ENCODE measurements at places on chromosomes 2 and 18. TPM values are rescaled to one million over a fixed set of nuclear protein-coding genes. Genes with fewer than 3 reads are reported as not detected.

Gene CMPK2
- total RNA-seq: 4.5 TPM

Gene EMX1
- not detected for total RNA-seq

Gene CCDC102B
- 27.5 TPM for total RNA-seq

Gene SLC23A3
- total RNA-seq: not detected

Gene VIT
- total RNA-seq: 55.2 TPM

Gene CIDEA
- 18.8 TPM for total RNA-seq

Gene C2orf78
- total RNA-seq: not detected

Gene GALNT3
- total RNA-seq: 1.2 TPM

Gene MC5R
- not detected for total RNA-seq

Gene ASIC4
- total RNA-seq: not detected

GRCh38 chr2:29611261-29611660 lies 310.1 kb downstream of the ALK start:
- no peak overlapping the region for H3K27ac ChIP-seq
- no peak for DNase-seq
- H3K4me3 ChIP-seq: no peak overlapping the region
- H3K4me1 ChIP-seq: no peaks in the 10 kb centered on the region

- DNase-seq: peak; percentile 86
- H3K27ac ChIP-seq: no peak overlapping the region
- no peaks in the 10 kb centered on the region for H3K36me3 ChIP-seq
- no peak overlapping the region for H3K4me3 ChIP-seq
- H3K4me1 ChIP-seq: no peaks in the 10 kb centered on the region
Observed at GRCh38 chr18:37299471-37300304, 265.9 kb downstream of the CELF4 start.

- H3K4me1 ChIP-seq: no peaks in the 10 kb centered on the region
- no peaks in the 10 kb centered on the region for H3K36me3 ChIP-seq
- no peak overlapping the region for H3K4me3 ChIP-seq
- H3K27ac ChIP-seq: no peak overlapping the region
Observed at GRCh38 chr2:33628031-33628827, 29.1 kb upstream of the FAM98A start.

DNA sequence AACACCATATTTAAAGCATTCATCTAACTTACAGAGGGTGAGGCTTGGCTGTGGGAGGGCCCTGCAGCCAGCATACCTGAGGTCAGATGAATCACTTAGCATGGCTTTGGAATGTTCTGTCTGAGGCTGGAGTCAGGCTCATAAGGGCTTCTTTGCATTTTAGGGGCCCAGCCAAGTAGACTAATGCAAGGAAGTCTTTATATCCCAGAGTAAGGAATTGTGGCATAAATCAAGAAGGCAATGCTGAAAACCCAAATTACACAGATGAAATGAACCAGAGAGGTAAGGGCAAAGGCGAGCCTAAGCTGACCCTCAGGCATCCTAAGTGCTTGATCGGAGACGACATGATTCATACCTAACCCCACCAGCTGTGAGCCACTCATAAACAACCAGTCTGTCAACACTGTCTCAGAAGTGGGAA lies 383.6 kb downstream of the DCC start:
- no peak overlapping the region for H3K4me3 ChIP-seq
- H3K36me3 ChIP-seq: no peaks in the 10 kb centered on the region
- H3K27me3 ChIP-seq: no peaks in the 10 kb centered on the region

DNA sequence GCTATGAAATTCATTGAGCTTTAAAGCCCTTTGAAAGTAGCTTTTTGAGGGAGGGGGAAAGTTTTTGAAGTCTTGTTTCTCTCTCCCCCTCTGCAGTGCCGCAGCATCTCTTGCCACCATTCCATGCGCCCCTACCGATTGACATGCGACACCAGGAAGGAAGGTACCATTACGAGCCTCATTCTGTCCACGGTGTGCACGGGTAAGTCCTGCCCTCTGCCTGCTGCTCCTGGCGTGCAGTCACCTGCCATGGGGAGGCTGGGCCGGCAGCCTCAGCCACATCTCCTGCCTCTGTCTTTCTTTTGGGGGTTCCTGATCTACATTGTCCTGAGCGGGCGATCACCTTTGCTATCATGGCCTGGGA lies 191.6 kb downstream of the GLI2 start:
- H3K36me3 ChIP-seq: no peaks in the 10 kb centered on the region
- no peak overlapping the region for H3K27ac ChIP-seq
- DNase-seq: no peak

DNA sequence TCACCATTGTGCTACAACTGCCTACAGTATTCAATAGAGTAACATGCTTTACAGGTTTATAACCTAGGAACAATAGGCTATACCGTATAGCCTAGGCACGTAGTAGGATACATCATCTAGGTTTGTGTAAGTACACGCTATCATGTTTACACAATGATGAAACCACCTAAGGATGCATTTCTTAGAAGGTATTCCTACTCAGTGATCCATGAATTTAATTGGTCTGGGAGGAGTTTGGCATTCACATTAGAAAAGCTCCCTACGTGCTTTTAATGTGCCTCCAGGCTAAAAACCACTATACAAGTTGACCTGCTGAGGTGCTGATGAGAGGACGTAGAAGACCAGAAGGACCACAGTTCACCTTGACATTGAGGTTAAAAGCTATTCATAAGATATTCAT lies 154.5 kb upstream of the LRRTM1 start:
- no peaks in the 10 kb centered on the region for H3K27me3 ChIP-seq
- no peaks in the 10 kb centered on the region for H3K36me3 ChIP-seq
- H3K4me3 ChIP-seq: no peak overlapping the region
- H3K4me1 ChIP-seq: no peaks in the 10 kb centered on the region

- no peaks in the 10 kb centered on the region for H3K27me3 ChIP-seq
- DNase-seq: no peak
- H3K4me3 ChIP-seq: no peak overlapping the region
Observed at GRCh38 chr2:145692971-145693478, 1173.1 kb upstream of the ZEB2 start.

GRCh38 chr18:65988972-65989371 lies 238.2 kb downstream of the CDH7 start:
- no peak overlapping the region for H3K27ac ChIP-seq
- no peaks in the 10 kb centered on the region for H3K4me1 ChIP-seq
- H3K36me3 ChIP-seq: no peaks in the 10 kb centered on the region
- no peak for DNase-seq
- H3K27me3 ChIP-seq: no peaks in the 10 kb centered on the region

- H3K4me3 ChIP-seq: no peak overlapping the region
- H3K36me3 ChIP-seq: no peaks in the 10 kb centered on the region
- H3K27me3 ChIP-seq: no peaks in the 10 kb centered on the region
- no peak for DNase-seq
Observed at GRCh38 chr2:113232740-113233139, 46.0 kb downstream of the PAX8 start.

- H3K4me3 ChIP-seq: no peak overlapping the region
- H3K36me3 ChIP-seq: peaks cover 11% of the 10 kb centered on the region
- no peaks in the 10 kb centered on the region for H3K27me3 ChIP-seq
- H3K4me1 ChIP-seq: no peaks in the 10 kb centered on the region
Observed at GRCh38 chr2:84556190-84556589, 39.9 kb downstream of the DNAH6 start.

DNA sequence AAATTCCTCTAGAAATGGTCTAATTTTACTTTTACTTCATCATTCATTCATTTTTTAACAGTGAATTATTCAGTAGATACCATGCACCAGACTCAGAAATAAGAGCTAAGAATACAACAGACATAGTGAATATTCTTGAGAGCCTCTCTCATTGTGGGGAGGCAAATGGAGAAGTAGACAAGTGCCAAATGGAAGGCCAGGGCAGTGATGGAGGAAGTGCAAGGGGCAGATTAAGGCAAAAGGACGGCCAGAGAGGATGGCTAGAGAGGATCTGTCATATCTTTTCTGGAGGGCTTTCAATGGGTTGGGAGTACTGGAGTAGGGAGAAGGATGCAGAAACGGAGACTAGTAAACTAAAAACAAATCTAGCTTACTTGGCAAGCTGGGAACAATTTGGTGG lies 19.0 kb upstream of the RMDN2 start:
- H3K27ac ChIP-seq: no peak overlapping the region
- H3K4me1 ChIP-seq: no peaks in the 10 kb centered on the region
- DNase-seq: no peak
- no peak overlapping the region for H3K4me3 ChIP-seq

- peak overlapping the region; percentile 45 for H3K27ac ChIP-seq
- no peaks in the 10 kb centered on the region for H3K4me1 ChIP-seq
- no peak overlapping the region for H3K4me3 ChIP-seq
- DNase-seq: no peak
- H3K27me3 ChIP-seq: no peaks in the 10 kb centered on the region
Observed at GRCh38 chr2:201191132-201191875, 8.4 kb downstream of the CASP10 start.

DNA sequence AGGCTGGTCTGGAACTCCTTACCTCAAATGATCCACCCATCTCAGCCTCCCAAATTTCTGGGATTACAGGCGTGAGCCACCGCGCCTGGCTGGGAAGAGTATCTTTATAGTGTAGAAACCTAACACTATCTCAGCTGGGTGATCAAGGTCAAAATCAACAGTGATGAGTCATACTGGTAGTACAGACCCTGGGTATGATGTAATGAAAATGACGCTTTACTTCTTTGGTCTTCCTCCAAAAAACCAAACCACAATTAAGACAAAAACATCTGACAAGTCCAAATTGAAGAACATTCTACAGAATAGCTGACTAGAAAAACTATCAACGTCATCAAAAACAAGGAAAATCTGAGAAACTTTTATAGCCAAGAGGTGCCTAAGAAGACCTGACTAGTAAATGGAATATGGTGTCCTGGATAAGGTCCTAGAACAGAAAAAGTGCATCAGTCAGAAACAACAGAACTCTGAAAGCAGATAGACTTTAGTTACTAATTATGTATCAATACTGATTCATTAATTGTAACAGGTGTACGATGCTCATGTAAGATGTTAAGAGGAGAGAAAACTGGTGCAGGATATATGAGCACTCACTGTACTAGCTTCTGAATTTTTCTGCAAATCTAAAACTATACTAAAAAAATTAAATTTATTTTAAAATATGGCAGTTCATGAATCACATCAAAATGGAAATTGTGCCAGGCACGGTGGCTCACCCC lies 25.4 kb downstream of the PDCL3 start:
- DNase-seq: no peak
- no peaks in the 10 kb centered on the region for H3K36me3 ChIP-seq
- H3K27ac ChIP-seq: no peak overlapping the region

- DNase-seq: no peak
- H3K4me3 ChIP-seq: no peak overlapping the region
- H3K36me3 ChIP-seq: no peaks in the 10 kb centered on the region
- H3K27ac ChIP-seq: no peak overlapping the region
- no peaks in the 10 kb centered on the region for H3K27me3 ChIP-seq
Observed at GRCh38 chr2:52881606-52882005, 886.0 kb upstream of the CHAC2 start.

DNA sequence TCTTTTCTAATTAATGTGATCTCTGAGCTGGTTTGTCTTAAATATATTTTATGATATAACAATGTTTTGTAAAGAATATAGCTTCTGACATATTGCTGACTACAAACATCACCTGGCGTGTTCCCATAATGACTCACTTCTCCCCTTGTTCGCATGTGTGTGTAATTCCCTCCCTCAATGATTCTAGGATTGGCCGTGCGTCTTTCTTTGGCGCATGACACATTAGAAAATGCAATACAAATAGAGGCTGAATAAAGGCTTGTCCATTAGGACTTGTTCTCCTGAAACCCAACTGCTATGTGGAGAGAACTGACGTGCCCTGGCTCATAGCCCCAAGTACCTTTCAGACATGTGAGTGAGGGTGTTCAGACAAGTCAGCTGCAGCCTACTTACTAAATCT lies 159.7 kb upstream of the CDH20 start:
- no peak overlapping the region for H3K4me3 ChIP-seq
- H3K36me3 ChIP-seq: no peaks in the 10 kb centered on the region
- H3K27me3 ChIP-seq: no peaks in the 10 kb centered on the region
- no peak overlapping the region for H3K27ac ChIP-seq

GRCh38 chr2:231351648-231352047 lies 43.9 kb upstream of the B3GNT7 start:
- H3K4me3 ChIP-seq: no peak overlapping the region
- H3K27me3 ChIP-seq: no peaks in the 10 kb centered on the region
- H3K36me3 ChIP-seq: no peaks in the 10 kb centered on the region
- no peak for DNase-seq
- no peaks in the 10 kb centered on the region for H3K4me1 ChIP-seq

DNA sequence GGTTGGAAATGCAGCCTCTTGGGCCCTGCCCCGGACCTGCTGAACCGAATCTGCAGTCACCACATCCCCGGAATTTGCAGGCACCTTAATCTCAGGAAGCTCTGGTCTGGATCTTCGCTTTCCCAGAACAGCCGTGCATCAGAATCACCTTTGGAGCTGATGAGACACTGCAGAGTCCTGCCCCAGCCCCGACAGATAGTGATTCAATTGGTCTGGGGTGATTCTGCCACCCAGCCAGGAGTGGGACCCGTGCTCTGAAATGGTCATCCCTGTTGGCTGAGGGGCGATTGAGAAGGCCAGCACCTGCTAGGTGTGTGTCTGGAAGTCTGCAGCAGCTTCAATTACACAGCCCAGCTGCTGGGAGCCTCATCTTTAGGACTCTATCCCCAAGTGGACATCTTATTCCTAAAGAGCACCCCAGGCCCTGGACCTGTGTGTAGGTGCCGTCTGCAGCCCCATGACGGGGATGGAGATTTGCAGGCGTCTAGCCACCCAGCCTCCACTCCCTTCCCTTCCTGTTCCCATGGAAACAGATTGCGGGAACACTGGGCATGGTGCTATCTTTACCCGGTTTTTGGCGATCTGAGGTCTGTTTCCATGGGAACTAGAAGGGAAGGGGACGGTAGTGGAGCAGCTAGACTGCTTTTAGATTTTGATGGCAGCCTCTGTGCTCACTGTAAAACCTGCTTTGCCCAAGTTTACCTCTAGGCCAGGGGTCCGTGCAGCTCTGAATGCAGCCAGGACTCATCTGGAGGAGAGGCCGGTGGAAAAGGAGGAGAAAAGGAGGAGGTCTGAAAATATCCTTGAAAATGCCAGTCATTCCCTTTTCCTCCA lies 156.1 kb downstream of the LDLRAD4 start:
- no peaks in the 10 kb centered on the region for H3K27me3 ChIP-seq
- no peaks in the 10 kb centered on the region for H3K4me1 ChIP-seq
- no peaks in the 10 kb centered on the region for H3K36me3 ChIP-seq
- H3K27ac ChIP-seq: peak overlapping the region; percentile 57

DNA sequence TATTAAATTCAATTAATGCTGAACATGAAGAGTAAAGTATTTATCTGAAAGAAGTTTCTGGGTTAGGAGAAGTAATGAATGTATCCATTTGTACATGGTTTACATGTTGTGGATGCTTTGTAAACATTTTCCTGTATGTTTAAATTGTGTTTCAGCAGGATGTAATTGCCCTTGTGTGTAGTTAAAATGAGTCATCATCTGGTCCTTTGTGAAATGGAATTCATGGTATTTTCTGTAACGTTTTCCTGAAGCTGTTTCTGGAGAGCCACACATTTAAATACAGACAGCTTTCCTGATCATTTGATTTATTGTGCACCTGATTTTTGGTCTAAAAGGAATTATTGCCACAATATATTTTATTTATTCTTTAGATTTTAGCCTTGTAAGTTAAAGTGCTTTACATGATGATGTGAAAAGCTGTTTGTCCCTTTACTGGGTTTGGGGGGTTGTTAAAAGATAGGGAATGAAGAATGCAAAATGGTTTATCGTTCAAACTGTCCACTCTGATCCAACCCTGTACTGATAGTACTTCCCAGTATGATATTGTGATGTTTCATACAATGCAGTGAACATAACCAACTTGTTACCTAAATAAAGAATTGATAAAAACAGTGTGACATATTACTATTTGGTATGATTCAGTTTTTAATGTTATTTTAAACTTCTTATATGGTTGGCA lies 41.7 kb upstream of the SLC3A1 start:
- H3K27me3 ChIP-seq: no peaks in the 10 kb centered on the region
- no peaks in the 10 kb centered on the region for H3K36me3 ChIP-seq
- no peaks in the 10 kb centered on the region for H3K4me1 ChIP-seq
- no peak overlapping the region for H3K4me3 ChIP-seq
- no peak for DNase-seq
- no peak overlapping the region for H3K27ac ChIP-seq

Measured in tibial nerve (tissue), 4 donors.